ENCODE measurements at places on chromosomes 16 and 17.

DNA sequence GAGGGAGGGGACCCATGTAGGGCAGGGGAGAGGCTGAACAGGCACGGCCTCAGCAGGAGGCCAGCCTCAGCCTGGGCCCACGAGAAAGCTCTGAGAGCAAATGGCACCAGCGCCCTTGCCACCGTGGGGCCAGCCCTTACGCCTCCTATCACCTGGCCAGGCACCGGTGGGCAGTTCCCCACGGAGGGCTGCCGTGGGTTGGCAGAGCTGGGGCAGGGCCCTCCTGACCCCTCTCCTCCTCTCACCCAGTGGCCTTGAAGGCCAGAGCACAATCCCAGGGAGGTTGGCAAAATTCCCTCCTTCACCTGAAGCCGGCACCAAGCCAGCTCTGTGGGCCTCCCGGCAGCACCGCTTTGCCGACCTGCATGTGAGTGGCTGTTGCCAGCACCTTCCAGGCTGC, 53.1 kb upstream of the ENPP7 start:
- no peak for DNase-seq

- DNase-seq = no peak
These were observed 205.6 kb downstream of the RPTOR start for GRCh38 chr17:80750263-80750662.

GRCh38 chr16:4524571-4524970, 14.0 kb downstream of the CDIP1 start:
- no peak for DNase-seq

DNA sequence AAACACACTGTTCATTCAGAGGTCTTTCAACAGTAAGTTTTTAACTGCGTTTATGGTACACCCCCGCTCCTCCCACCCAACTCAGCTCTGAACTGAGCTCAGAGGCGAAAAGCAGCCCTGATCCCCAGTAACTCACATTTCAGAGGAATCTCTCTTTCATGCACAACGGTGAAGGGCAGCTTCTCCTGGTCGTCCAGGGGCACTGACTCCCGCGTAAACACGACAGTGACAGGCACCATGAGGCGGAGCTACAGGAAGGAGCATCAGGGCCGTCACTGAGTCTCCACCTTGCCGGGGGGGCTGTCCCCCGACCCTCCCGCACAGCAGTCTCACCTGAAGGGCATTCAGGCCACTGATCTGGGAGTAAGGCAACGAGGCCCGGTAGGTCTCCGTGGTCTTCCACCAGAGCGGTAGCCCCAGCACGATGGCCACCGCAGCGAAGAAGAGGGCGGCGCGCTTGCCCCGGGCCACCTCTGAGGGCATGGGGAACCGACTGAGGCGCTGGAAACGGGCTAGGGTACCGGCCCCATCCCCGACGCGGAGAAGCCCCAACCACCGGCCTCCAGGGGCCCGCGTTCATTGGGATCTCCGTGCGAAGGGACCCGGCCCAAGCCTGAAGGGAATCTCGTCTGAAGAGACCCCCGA, 486 bp downstream of the PIGS start:
- DNase-seq = peak; percentile 43

GRCh38 chr16:57628008-57628781, at the start of gene ADGRG1:
ADGRG1 (plus strand) TSS chr16:57628630; CDS start chr16:57650288, 21,658 bp downstream.
- DNase-seq = no peak

- DNase-seq = no peak
These were observed 13.1 kb upstream of the MMD start for GRCh38 chr17:55434721-55435120.

DNA sequence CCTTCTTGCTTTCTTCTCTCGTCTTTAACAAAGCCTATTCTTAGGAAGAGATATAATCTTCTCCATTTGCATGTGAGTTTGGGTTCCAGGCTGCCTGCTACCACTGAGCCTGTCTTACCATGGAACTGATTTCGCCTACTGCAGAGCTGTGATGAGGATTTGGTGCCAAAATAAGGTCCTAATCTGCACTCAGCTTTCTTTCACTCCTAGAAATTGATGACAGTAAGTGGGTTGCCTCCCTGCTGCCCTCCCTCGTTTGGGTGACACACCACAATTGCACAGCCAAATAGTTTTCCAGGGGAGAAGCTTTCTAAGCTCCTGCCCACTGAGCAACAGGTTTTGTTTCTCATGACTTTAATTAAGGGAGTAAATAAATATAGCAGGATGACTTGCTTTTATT, 25.1 kb upstream of the ASIC2 start:
- no peak for DNase-seq

DNA sequence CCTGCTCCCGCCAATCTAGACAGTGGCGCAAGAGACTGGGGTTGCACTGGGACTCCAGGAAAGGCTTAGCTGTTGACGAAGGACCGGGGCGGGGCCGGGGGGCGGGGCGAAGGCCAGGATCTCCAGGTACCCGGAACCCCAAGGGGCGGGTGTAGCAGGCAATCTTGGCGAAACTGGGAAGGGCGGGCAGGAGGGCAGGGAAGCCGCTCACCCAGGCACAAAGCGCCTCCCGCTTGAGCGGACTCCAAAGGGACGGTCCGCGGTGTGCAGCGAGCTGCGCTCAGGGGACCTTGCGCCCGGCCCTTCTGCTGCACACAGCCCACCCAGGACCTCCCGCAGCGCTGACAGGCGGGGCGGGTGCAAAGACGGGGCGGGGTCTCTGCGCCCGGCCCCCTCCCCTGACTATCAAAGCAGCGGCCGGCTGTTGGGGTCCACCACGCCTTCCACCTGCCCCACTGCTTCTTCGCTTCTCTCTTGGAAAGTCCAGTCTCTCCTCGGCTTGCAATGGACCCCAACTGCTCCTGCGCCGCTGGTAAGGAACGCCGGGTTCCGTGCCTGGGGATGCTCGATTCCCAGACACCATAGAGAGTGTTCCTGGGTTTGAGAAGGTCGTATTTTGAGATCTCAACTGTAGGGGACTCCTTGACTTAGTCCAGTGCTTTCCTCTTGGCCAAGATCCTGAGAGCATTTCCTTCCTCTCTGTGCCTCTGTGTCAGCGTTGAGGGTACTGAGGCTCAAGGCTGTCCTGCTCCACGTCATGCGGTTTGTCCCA, at the start of gene MT1F:
TSS of gene MT1F (plus strand) at position 405 of the 772 bp plus-strand sequence. CDS start at position 505, 100 bp downstream.
- peak; percentile 59 for DNase-seq

DNA sequence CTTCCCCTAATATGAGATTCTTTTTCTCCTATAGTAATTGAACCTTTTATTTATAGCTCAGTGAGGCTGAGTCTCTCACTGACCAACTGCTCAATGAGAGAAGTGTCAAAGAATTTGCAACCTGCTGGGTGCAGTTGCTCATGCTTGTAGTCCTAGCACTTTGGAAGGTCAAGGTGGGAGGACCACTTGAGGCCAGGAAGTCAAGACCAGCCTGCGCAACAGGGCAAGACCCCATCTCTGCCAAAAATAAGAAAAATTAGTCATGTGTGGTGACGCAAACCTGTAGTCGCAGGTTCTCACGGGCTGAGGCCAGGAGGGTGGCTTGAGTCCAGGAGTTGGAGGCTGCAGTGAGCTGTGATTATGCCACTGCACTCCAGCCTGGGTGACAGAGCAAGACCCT, 30.9 kb upstream of the CRYBA1 start:
- no peak for DNase-seq

- DNase-seq = no peak
These were observed 5.6 kb downstream of the PLEKHG4 start for GRCh38 chr16:67284699-67285646.

- no peak for DNase-seq
These were observed 11.3 kb downstream of the LIG3 start for GRCh38 chr17:34991606-34992005.

DNA sequence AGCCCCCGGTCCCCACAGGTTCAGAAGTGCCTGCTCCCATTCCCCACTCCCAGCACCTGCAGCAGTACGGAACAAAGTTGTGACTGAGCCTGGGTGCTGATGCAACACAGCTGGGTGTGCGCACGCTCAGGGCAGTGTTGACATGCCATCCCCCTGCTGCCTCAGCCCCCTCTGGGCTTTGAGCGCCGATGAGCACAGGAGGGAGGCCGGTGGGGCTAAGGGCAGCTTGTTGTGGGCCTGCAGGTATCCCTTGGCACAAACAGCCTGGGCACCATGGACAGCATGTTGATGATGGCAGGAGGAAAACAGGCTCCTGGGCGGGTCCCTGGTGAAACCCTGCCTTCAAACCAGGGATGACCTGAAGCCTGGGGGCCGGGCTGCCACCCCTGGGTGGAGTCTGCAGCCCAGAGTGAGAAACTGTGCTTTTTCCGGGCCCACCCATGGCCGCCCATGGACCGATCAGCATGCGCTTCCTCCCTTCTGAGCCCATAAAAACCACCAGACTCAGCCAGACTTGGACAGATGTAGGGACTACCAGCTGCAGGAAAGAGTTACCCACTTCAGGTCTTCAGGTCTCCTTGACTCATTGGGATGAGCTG, 175.5 kb downstream of the PHKB start:
- DNase-seq = no peak

DNA sequence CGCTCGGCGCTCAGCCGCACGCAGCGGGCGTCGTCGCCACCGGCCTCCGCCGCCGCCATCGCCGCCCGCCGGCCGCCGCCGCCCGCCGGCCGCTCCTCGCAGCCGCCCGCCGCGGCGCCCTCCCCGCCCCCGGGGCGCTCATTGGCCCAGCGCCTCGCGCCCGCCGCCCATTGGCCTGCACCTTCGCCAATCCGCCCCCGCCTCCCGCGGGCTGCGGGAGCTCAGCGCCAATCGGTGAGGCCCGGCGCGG, at the start of gene PGP:
TSS of gene PGP (minus strand) at position 122 of the 250 bp plus-strand sequence. CDS start at position 59, 63 bp downstream.
- DNase-seq = no peak

GRCh38 chr17:55320594-55321426, 56.0 kb downstream of the HLF start:
- no peak for DNase-seq

GRCh38 chr16:6286176-6286575, 1046.5 kb upstream of the RBFOX1 start:
- no peak for DNase-seq

DNA sequence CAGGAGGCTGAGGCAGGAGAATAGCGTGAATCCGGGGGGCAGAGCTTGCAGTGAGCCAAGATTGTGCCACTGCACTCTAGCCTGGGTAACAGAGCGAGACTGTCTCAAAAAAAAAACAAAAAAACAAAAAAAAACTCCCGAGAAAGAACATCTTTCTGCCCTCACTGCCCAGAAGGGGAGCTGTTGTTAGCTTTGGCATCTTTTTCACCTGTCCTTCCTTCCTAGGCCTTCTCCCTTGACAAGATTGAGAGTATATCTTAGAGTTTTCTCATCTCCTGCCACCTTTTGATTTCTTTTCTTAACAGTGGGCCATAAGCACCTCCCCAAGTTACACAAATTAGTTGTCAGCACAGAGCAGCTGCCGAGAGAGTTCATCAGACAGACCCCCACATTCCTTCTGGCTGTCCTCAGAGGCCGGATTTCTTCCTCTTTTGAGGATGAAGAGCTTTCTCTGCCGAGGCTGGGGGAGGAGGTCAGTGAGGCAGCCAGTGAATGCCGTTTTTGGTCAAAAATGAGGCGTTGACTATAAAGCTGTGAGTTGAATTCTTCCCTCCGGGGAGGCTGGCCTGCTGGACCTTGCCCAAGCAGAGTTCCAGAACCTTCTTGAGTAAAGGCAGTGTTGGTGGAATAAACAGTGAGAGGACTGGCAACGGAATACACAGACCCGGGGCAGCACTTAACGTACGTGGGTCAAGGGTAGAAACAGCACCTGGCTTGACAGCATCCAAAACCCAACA, 127.0 kb downstream of the ABCC6 start:
- DNase-seq = no peak

DNA sequence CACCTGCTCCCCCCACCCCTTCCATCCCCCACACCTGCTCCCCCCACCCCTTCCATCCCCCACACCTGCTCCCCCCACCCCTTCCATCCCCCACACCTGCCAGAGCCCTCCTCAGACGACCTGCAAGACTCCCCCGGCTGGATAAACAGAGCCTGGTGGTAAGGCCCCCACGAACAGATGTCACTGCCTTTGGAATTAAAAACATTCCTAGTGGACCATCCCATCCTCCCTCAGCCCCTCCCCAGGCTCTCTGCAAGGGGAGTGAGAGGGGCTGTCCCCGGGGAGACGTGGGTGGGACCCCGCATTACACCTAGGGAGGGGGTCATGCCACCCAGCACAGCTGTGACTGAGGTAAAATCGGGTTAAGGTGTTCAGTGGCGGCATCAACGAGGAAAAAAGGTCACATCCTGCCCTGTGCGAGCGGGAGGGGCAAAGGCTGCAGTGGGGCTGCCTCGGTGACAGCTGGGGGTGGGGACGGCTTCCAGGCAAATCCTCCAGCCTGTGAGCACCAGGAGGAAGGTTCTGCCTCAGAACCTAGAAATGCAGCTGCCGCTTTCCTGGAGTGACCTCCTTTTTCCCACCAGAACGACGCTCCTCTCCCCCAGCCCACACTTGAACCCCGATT, 38.7 kb downstream of the TIMM22 start:
- no peak for DNase-seq

DNA sequence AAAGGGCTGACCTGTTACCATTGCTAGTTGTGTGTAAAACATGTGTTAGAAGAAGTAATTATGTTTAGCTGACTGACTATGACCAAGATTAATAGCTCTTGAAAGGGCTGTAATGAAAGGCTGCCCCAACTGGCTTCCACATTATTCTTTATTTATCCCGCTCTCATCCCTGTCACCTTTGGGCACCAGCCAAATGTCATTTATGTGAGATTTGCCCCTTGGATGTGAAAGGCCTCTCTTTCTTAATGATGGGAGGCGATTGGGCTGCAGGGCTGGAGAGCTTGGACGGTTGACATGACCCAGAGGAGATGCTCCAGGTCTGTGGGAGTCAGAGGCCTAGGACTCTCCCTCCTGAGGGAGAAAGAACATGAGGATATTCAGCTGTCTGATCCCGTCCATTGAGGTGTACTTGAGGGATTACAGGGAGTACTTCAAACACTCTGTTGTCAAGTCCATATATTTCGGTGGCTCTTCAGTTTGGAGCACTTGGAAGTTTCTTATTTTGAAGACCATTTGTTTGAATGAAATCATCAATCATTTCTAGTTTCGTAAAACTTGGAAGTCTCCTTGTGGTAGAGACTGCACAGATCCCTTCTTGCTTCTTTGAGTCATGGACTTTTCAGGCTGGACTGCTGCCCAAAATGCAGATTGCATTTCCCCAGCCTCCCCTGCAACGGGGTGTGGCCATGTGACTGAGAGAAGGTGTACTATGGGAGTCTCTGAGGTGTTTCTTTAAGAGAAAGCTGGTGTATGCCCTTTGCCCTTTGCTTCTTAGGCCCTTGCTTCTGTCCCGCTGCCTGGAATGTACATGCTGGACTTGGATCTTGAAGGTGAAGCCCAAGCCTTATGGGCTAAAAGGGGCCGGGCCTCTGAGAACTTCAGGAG, 51.3 kb downstream of the FTO start:
- DNase-seq = no peak

GRCh38 chr16:76668207-76668725, 391.1 kb downstream of the CNTNAP4 start:
- DNase-seq = no peak

GRCh38 chr16:79136955-79137354, 463.6 kb downstream of the MAF start:
- no peak for DNase-seq

- no peak for DNase-seq
These were observed 13.9 kb upstream of the CSNK2A2 start for GRCh38 chr16:58211846-58212245.

Measured in T follicular helper cell (primary cell).